Urinary bladder (tissue), 4 donors: ENCODE measurements at places on chromosomes 2 and 18.

DNA sequence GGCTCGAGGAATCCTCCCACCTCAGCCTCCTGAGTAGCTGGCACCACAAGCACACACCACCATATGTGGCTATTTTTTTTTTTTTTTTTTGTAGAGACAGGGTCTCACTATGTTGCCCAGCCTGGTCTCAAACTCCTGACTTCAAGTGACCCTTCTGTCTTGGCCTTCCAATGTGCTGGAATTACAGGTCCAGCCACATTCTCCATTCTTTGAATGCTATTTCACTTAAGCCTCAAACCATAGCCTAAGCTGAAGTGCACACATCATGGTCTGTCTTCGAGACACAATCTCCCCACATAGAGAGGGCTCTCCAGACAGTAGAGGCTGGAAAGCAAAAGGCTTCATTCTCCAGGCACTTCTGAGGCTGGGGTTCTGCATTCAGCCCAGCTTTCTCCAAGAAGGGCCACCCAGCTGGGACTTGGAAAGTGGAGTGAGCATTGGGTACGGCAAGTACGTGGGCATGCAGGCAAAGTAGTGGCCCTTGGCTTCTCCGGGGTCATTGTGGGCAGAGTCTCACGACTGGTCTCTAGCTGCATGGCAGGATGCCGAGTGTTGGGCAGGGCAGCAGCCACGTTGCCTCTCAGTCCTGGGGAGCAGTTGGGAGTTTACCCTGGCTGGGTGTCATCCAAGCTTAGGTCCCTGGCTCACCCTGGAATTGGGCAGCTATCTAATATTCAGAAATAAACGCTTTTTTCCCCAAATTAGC, 78.2 kb upstream of the SMAD7 start:
- no peak for DNase-seq

DNA sequence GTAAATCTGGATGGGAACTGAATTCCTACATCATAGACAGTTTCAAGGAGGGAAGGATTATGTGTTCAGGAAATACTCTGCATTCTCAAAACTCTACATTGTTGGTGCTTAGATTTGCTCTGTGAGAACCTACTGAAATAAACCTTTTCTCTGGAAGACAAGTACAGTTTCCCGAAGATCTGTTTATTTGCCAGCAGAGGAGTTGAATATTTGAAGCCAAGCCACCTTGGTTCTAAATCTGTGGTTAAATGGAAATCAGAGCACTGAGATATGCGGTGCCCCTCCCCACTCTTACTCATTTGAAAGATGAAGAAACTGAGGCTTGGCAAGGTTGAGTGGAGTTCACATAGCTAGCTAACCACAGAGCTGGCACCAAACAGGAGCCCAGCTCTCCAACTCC, 146.3 kb upstream of the CTAGE1 start:
- DNase-seq: no peak

DNA sequence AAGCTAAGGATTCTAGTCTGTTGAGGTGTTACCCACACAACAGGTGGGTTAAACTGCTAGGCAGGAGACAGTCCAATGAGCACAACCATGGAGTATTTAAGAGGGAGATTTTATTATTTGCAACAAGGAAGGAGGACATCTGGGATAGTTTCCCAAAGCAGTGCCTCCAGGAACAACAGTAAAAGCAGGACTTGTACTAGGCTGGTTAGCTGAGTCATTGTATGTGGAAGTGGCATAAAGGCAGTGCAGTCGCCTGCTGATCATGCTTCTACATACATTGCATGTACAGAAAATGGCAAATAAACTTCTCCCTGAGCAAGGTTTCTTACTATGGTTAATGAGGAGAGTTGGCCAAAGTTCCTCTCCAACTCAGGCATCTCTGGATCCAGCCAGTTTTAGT, 46.1 kb upstream of the CYTIP start:
- no peak for DNase-seq

DNA sequence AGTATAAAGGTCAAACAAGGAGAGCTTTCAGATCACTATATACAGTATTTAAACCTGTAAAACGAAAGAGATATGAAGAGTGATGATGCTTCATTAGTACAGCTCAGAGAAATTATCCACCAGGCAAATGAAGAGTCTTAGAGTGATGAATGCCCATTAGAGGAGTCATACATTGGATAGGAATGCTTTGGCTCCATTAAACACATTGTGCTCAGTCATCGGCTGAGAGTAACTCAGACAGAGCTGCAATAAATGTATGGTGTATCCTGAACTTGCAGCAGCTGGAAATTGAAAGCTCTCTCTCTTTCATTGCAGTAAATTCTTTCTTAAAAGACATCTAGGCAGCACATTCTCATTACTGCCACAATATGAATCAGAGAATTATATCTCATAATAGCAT, 340.8 kb upstream of the SPHKAP start:
- DNase-seq: no peak

DNA sequence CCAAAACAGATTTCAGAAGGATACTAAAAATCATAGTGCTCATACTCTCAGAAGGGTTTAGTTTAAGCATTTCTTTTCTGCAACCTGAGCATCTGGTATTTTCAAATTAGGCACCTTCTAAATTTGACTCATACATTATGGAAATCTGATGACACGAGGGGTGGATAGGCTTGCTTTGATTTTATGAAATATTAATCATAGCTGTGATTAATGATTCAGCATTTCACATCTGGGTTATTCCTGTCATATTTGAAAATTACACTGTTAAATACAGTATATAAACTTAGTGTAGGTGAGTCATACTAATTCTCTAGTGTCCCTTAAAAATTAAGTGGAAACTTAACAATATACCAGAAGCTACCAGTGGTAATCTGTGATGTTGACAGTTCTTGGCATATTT, 47.7 kb downstream of the MRPS9 start:
- no peak for DNase-seq

GRCh38 chr2:71530211-71530610, 76.8 kb downstream of the DYSF start:
- no peak for DNase-seq

GRCh38 chr2:223524066-223524465, 78.1 kb downstream of the SCG2 start:
- DNase-seq: no peak

DNA sequence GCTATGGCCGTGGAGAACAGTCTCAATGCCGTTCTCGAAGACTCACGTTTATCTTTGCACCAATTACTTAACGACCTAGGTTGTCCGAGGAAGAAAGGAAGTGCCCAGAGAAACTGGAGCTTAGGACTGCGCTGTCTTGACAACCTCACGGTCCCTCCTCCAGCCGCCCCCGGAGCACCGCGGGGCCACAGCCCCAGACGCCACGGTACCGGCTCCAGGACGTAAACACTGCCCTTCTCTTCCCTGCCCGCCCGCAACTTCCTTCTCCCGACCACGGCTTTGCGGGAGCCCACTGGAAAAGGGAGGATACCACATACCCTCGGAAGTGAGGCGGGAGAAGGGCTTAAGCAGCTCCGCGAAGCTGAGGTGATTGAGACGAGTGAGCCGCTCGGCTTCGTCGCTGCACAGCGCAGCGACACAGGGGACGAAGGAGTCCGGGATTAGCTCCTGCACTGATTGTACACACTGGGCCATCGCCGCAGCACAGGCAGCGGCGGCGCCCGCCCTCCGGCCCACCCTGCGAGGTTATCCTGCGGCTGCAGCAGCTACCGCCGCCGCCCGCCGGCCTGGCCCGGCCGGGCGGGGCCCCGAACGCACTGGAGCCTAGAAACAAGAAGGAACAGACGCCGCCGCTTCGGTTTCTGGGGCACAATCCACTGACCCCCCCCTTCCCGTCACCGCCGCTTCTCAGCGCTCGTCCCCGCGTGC, 483 bp downstream of the TRAPPC8 start:
- no peak for DNase-seq

GRCh38 chr2:181971032-181971431, 14.6 kb upstream of the PPP1R1C start:
- DNase-seq: no peak

GRCh38 chr2:24329700-24330099, 30.6 kb downstream of the ITSN2 start:
- DNase-seq: no peak
